ENCODE measurements at places on chromosomes 1 and 21.

- no peak for DNase-seq
Observed at GRCh38 chr1:185846672-185847444, 112.7 kb downstream of the HMCN1 start.

- DNase-seq = no peak
Observed at GRCh38 chr1:192488058-192488457, 87.5 kb upstream of the RGS1 start.

DNA sequence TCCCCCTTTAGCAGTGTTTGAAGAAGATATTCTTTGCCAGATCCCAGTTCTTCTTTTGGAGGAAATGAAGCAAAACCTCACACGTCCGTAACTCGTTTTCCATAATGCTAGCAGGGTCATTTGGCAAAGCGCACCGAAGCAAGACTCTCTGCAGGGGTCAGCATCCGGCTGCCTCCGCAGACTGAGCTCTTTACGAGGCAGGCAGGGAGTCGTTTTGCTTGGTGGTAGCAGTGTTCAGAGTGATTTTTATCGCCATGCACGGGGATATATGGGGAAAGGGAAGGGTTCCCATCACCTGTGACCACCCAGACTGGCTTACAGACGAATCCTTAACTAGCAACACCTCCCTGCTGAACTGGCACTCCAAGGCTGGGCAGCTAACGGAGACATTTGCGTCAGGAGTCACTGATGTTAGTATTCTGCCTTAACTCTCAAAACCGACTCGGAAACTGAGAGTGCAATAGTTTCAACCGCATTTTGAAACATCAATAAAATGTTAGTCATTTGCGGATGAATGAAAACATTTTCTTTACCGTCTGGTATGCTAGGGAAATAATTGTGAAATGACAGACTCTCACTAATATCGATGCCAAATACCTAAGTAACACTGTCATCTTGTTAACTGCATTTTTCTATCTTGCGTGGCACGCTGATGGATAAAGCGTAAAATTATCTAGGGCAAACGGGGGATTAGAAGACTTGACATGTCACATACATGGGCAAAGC, 2.2 kb upstream of the NEGR1 start:
- DNase-seq = peak; percentile 4

- DNase-seq = no peak
Observed at GRCh38 chr1:162972773-162973172, 96.4 kb upstream of the RGS4 start.

DNA sequence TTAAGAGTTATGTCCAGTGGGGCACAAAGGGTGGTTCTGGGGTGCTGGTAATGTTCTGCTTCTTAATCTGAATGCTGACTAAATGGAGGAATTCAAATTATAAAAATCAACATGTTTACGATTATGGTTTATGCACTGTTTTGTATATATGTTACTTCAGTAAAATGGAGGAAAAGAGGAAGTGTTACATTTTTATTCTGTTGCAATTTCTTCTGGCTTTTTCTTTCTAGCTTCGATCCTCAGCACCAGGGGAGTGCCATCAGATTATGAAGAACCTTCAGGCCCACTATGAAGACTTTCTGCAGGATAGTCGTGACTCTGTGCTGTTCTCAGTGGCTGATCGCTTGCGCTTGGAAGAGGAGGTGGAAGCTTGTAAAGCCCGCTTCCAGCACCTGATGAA, 105.5 kb downstream of the MACF1 start:
- no peak for DNase-seq

GRCh38 chr1:94468708-94469107, 50.5 kb downstream of the ABCD3 start:
- DNase-seq = no peak

- DNase-seq = no peak
Observed at GRCh38 chr1:71222668-71223067, 141.8 kb upstream of the ZRANB2 start.

- no peak for DNase-seq
Observed at GRCh38 chr1:41534181-41535076, 49.9 kb upstream of the EDN2 start.

- no peak for DNase-seq
Observed at GRCh38 chr1:20386323-20387081, 95.8 kb downstream of the VWA5B1 start.

Measured in GM19239 (cell line).